NCI-H1436 (cell line): ENCODE measurements at places on chromosomes 1 and 21.

DNA sequence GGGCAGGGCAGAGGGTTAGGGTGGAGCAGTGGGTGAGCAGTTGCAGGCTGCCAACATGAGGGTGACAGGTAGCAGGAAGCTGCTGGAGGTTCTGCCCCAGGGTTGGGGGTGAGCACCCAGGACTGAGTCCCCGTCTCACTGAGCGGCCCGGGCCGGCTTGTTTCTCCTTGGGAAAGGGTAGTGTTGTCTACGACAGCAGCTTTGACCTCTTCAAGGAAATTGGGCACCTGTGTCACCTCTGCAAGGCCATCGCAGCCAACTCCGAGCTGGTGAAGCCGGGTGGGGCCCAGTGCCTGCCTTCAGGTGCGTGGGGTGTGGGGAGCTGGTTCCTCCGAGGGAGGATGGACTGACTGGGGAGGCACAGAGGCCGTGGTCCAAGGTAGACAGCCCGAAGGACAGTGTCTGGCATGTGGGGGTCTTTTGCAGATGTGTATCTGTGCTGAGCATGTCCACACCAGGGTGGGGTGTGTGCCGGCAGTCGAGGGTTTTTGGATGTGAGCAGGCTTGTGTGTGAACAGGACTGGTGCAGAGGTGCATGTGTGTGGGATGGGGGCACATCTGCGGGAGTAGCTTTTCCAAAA, 51.9 kb downstream of the DISP3 start:
- DNase-seq = no peak

- DNase-seq = no peak
These were observed 98.8 kb upstream of the DPH5 start for GRCh38 chr1:101124405-101124804.

DNA sequence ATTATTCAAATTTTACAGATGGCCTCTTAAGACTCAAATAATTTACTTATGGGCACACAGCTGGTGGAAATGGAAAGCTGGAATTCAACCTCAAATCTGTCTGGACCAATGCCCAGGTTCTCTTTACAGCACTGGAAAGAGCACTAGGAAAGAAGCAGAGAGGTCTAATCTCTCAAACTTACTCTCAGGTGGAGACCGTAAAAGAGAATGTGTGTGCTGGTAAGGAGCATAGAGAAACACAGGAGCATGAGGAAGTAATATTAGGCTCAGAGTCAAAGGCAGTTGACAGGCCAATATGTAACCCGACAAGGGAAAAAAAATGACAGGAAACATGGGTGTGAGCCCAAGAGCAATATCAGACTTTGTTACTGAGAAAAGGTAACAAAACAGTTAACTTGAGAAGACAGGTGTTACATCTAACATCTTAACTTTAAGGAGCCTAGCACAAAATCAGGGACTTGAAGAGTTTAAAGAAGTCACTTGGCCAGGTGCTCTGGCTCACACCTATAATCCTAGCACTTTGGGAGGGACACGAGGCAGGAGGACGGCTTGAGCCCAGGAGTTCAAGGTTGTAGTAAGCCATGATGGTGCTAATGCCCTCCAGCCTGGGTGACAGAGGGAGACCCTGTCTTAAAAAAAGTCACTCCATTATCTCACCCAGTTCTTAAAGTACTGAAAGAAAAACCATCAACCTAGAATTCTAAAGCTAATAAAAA, 20.7 kb downstream of the PPP1R15B start:
- DNase-seq = no peak

GRCh38 chr1:113993072-113993471, 13.8 kb downstream of the OLFML3 start:
- no peak for DNase-seq

DNA sequence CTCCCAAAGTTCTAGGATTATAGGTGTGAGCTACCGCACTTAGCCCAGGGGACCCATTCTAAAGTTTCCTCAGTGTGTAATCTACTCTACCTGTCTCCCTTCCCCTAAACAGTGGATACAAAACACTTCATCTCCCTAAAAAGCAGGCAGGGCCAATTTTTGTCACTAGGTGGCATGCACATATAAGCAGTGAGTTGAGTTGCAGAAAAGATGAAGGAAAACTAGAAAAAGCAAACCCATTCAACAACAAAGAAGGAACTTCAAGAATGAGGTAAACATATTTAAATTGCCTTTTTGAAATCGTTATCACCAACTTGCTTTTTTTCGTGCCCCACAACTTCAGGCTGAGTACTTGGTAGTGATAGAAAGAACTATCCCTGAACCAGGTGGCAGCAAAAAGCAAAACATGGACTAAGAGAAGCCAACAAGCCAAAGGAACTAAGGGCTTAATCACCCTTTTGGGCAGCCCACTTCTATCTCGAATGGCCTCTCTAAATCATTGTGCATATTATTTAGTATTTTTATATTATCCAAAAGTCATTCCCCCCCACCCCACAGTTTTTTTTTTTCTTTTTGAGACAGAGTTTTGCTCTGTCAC, 19.7 kb upstream of the ALDH9A1 start:
- DNase-seq = peak; percentile 21

DNA sequence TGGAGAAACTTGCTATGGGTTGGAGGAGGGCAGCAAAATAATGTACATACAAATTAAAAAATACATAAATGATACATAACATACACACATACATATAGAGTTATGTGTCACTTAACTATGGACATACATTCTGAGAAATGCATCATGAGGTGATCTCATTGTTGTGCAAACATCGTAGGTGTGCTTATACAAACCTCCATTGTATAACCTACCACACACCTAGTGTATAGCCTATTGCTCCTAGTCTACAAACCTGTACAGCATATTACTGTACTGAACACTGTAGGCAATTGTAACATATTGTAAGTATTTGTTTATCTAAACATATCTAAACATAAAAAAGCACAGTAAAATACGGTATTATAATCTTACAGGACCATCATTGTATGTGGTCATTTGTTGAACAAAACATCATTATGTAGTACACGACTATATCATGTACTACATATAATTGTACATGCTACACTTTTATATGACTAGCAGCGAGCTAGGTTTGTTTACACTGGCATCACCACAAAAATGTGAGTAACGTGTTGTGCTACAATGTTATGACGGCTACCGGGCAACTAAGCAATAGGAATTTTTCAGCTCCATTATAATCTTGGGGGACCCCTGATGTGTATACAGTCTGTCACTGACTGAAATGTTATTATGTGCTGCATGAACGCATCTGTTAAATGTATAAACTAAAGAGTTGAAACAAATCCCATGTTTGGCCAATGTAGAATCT, 35.5 kb downstream of the ITGB3BP start:
- no peak for DNase-seq
